GM12864 (cell line): ENCODE measurements at places on chromosomes 16 and 17.

- peak; percentile 75 for DNase-seq
These were observed 652 bp upstream of the SLC25A19 start for GRCh38 chr17:75289832-75290337.

GRCh38 chr17:4055014-4055413 lies 87.8 kb downstream of the ZZEF1 start:
- no peak for DNase-seq

DNA sequence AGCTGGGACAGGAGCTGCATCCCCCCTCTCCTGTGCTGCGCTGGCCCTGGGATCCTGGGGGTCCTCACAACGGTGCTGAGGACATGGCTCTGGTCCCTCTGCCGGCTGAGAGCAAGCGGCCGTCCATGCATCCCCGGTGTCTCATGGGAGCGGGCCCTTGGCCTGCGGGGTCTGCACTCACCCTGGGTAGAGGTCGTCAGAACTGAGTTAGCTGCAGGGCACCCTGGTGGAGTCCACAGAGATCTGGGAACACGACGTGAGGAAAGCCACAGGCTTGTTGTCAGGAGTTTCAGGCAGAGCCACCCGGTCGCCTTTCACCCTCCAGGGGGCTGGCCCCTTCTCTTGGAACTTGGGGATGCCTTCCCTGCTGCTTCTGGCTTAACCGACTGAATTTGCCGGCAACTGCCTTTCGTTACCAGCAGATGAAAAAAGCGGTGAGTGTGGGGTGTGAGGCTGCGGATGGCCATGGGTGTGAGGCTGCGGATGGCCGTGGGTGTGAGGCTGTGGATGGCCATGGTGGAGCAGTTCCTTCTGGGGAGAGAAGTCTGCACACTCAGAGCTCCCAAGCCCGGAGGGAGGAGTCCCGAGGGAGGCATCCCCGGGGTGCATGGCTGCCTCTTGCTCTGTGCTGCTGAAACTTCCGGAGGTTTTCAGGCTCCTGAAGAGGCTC lies 81.7 kb downstream of the LMF1 start:
- DNase-seq, result no peak

DNA sequence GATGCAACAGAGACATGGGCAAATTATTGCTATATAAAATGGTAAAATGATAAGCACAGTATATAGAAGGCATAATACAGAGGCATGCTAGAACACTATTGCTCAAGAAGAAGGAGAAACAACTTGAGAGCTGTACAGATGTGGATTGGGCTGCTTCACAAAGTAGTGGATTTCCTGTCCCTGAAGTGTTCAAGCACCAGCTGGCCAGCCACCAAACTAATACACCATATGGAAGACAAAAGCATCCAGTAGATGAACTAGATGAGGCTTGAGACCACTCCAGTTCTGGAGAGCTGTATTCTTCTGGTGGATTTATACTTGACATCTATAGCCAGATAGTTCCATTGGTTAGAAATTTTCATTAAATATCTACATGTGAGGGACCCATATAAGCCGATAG lies 134.1 kb upstream of the GNAO1 start:
- no peak for DNase-seq

DNA sequence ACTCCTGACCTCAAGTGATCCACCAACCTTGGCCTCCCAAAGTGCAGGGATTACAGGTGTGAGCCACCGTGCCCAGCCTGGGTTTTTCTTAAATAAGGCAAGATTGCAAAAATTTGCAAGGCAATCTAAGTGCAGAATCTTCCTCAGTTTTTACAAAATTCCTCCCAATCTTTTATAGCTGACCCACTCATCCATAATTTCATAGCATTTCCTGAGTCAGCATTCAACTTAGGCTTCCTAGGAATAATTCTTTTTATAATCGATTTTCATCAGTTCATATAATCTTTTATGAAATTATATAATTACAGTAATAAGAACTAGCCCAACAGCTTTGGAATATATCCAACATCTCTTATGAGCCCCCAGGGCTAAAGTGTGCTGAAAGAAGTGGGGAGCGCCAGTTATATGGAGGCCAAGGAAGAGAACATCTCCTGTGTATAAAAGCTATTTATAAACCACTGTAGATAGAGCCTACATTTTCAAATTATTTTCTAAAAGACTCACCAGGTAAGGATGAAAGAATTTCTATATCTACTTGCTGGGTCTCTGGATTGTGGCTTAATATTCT lies 14.8 kb downstream of the COIL start:
- no peak for DNase-seq

GRCh38 chr16:81493755-81494433 lies 49.3 kb downstream of the CMIP start:
- no peak for DNase-seq

GRCh38 chr16:49608779-49609178 lies 235.2 kb downstream of the C16orf78 start:
- DNase-seq, result no peak

- DNase-seq, result no peak
These were observed 4.3 kb upstream of the SH2B1 start for GRCh38 chr16:28859326-28859725.

GRCh38 chr17:40430272-40431230 lies 12.7 kb upstream of the IGFBP4 start:
- no peak for DNase-seq
